ENCODE measurements at places on chromosomes 7 and 10.
A peak's percentile ranks its signal among the peaks of the same experiment; 100 is the strongest.

DNA sequence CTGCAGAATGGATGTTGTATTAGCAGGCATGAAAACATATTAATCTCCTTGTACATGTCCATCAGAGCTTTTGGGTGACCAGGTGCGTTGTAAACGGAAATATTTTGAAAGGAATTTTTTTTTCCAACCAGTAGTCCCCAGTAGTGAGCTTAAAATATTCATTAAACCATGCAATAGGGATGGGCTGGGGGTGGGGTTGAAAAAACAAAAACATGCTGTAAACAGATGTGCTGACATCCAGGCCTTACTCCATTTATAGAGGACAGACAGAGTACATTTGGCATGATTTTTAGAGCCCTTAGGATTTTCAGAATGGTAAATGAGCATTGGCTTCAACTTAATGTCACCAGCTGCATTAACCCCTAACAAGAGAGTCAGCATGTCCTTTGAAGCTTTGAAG is 50.2 kb downstream of the PTPN12 start:
- DNase-seq: peak; percentile 64

GRCh38 chr10:72812415-72812752 is 81.2 kb upstream of the OIT3 start:
- DNase-seq: no peak

GRCh38 chr7:80770675-80771081 is 132.2 kb downstream of the CD36 start:
- DNase-seq: no peak

DNA sequence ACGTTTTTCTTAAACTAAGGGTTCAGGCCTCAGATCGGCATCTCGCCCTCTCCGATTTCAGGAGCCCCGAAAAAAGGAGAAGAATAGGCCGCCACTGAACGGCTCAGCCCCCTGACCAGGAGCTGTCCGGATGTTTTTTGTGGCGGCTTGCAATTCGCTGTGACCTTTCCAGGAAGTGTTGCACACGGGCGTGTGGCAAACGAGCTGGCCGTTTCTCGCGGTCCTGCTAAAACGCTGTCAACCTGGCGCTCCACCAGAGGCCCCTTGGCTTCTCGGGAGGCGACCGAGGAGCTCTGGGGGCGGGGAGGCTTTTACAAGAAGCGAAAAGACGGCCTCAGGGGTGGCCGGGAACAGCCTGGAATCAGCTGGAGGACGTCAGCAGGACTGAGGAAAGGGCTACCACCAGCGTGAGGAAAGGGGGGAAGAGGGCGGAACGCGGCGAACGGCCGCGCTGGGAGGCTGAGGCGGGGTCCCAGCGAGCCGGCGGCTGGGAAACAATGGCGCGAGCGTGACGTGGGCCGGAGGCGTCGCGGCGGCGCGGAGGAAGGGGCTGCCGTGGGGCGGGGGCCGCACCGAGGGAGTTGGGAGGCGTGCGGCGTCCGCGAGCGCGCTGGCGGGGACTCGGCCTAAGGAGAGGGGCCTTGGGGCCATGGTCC is 493 bp downstream of the NT5C2 start:
- no peak for DNase-seq

- no peak for DNase-seq
These were observed 34.6 kb upstream of the DAGLB start for GRCh38 chr7:6482307-6482706.

DNA sequence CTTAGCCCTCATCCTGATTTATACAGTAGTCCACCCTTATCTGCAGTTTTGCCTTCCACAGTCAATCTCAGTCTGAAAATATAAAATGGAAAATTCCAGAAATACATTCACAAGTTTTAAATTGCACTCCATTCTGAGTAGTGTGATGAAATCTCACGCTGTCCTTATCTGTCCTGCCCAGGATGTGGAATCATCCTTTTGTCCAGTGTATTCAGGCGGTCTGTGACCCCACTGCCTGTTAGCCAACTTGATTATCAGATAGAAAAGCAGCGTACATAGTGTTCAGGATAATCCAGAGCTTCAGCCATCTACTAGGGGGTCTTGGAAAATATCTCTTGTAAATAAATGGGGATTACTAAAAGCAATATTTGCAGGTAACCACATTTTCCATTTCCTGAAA is 146.3 kb downstream of the MALRD1 start:
- DNase-seq: no peak

DNA sequence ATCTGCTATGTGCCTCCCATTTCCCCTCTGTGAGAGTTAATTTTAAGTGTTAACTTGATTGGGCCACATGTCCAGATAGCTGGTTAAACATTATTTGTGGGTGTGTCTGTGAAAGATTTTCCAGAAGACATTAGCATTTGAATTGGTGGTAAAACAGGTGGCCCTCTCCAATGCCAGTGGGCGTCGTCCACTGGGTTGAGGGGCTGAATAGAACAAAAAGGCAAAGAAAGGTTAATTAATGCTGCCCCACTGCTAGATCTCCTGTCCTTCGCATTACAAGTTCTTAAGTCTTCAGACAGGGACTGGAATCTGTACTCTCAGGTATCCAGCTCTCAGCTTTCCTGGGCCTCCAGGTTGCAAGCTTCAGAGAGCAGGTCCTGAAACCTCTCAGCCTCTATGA is 1160.9 kb upstream of the LRRN3 start:
- DNase-seq: no peak

DNA sequence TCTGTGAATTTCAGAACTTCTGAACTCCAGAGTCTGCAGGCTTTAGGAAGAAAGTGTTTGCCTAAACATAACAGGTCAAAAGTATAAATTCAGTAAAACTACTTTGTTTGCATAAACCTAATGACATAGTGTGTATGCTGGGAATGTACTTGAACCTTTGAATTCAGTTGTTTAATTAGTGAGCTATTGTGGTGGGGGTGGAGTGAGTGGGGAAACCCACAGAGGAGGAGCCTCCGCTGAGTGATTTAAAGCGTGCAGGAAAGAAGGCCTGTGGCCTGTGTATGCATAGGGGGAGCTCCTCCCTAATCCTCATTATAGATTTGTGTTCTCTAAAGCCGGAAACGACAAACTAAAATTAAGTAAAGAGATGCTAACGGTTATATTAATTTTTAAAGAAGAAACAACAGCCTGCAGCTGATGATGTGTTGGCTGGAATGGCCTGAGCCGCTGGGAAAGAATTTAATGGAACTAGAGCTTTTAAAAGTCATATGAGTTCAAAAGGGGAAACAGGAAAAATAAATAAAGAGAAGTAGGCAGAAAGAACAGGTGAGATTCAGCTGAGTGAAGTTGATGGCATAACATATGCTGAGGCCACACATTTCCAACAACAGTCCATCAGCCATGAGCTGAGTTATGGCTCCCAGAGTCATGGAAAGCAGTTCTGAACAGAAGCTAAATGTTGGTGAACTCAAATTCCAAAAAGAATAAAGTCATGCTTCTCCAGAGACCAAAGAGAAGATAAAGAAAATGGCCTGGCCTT is 595.0 kb downstream of the GRM8 start:
- no peak for DNase-seq

DNA sequence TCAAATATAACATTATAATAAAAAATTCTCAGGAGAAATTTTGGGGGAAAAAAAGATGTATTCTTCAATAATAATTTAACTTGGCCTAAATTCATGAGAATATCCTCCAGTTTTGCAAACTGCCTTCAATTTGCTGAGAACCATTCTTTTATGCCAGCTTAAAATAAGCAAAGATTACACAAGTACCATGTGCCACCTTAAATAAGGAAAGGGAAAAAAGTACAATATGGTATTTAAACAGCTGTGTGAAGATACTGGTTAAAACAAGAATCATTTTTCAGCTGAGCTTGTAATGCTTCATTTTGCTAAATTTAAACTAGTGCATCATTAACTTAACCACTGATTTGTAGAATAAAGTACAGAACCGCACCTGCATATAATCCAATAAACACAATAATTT is 217.8 kb downstream of the LRRN3 start:
- DNase-seq: no peak

DNA sequence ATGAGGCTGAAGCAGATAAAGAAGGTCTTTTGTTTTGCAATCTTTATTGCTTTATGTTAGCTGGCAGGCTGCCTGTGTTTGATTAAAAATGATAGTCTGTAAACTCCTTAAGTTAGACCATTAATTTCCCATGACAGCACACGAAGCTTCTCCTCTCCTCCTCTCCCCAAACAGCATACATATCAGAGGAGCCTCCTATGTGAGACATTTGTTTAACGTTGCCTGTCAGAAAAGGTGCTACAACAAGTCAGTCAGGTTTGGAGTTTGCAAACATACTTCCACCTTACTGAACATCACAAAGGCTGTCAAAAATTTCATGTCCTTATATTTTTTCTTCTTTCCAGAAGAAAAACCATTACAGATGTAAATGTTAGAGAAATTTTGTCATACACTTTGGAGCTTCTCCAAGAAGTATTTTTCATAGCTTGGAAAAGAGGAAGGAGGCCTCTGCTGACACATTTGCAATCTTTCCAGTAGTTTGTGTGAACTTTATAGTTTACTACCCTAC is 393.1 kb downstream of the EXOC4 start:
- no peak for DNase-seq
